ENCODE measurements at places on chromosomes 1 and 21.

DNA sequence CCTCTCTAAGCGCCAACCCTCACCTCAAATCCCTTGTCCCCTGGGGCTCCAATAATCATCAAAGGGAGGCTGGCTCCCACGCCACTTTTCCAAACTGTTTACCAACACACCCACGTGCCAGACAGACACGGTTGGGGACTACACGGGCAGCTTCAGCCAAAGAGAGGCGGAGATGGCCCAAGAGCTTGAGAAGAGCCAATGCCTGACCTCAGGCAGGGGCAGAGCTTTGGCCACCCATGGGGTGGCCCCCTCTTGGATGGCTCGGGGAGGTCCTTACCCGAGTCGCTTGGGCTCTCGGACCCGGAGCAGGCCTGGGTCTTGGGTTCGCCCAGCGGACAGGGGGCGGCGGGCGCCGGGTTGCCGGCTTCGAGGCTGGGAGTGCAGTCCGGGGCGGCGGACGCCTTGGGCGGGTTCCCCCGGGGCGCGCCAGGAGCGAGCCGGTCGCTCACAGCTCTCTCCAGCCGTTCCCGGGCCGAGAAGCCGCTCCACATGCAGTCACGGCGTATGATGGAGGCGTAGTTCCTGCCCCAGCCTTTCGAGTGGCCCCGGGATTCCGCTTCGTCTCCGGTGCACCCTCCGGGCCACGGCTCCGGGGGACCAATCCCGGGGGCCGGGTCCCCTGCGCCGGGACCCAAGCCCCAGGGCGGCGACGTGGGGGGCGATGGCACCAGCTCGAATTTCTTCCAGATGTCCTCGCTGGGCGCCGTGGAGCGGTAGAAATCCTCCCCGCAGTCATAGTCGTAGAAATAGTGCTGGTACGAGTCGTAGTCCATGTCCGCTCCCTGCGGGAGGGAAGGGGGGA is 854 bp downstream of the MYCL start:
- peak; percentile 58 for DNase-seq

DNA sequence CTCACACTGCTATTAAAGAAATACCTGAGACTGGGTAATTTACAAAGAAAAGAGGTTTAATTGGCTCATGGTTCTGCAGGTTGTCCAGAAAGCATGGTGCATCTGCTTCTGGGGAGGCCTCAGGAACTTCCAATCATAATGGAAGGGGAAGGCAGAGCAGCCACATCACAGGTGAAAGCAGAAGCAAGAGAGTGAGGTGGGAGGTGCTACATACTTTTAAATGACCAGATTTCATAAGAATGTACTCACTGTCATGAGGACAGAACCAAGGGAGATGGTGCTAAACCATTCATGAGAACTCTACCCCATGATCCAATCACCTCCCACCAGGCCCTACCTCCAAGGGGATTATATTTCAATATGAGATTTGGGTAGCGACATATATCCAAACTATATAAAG is 55.7 kb downstream of the MRPL39 start:
- DNase-seq = no peak

DNA sequence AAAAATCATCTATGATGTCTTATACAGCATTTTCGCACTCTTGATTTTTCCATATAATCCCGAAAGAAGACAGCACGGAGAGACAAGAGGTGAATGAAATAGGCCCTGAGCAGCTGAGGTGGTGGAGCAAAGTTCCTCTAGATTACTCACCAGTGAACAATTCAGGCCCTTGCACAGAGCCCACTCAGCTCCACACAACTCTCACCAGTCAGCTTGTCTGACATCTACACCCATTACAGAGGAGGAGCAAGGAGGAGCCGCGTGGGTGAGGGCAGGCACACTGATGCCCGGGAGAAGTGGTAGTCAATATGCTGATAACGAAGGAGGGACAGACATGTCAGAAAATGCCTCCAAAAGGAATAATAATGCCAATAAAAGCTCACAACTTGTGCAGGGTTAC is 59.9 kb downstream of the DNM3 start:
- no peak for DNase-seq

DNA sequence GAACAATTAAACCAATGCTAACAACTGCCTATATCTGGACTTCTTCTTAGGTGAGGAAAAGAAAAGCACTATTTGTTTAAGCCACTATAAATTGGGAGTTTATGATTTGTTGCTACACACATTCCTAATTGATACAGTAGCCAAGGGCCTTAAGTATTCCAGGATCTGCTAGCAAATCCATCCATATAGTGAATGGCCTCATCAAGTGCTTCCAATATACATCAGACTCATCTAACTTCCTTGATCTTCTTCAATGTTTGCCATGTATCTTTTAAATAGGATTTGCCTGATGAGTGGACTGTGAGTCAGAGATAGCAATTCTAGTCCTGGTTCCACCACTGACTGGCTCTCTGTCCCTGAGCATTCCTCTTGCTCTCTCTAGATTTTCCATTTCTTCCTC is 430.2 kb downstream of the OMA1 start:
- DNase-seq = no peak

DNA sequence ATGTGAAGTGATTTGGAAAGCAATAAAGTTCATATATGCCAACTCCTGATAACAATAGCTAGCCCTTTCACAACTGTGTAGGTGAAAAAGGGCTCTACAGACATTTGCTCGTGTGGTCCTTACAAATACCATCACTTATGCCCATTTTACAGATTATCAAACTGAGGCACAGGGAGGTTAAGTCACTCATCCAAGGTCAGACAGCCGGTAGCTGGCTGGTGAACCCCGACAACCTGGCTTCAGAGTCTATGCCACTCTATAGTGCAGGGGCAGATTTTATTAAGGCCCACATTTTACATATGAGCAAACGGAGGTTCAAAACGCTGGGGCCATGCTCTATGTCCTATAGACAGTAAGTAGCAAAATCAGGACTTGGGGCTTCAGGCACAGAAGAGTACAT is 280.5 kb downstream of the RRAGC start:
- DNase-seq = no peak

DNA sequence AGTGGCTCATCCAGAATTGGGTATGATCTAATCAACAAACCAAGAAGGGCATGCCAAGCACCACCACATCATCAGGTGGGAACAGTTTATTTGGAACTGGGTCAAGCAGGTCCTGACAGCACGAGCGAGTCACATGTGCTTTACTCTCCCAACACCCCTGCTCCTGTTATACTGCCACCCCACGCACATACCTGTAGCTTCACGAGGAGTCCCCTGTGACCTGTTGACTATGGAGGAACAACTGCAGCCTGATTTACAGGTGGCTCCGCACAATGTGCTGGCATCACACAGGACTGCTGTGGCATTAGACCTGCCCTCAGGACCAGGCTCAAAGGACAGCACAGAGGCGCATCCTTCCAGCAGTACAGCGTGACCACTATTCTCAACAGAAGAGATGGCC is 70.8 kb upstream of the LRRN2 start:
- DNase-seq = no peak

GRCh38 chr1:114466334-114467014 is 44.5 kb downstream of the TRIM33 start:
- no peak for DNase-seq

DNA sequence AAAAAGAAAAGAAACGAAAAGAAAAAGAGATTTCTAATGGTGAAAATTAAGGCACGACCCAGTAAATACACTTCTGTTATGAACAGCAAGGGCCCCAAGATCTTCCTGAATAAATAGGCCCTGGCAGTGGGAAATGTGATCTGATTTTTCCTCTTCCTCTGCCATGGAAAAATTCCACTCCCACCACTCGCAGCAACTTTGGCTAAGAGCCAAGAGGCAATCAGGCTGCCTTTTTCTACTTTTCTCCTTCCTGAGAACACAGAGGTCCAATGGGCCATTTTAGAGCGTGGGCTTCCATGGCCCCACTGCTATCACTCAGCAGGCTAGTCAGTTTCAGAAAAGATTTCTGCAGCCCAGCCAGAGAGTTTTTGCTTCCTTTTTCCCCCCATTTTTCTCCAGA is 33.7 kb upstream of the AK4 start:
- peak; percentile 65 for DNase-seq
